ENCODE measurements at places on chromosomes 5 and 9. TPM values are rescaled to one million over a fixed set of nuclear protein-coding genes. Genes with fewer than 3 reads are reported as not detected.

GRCh38 chr5:107028938-107029337 lies 641.8 kb downstream of the EFNA5 start:
- DNase-seq = no peak

DNA sequence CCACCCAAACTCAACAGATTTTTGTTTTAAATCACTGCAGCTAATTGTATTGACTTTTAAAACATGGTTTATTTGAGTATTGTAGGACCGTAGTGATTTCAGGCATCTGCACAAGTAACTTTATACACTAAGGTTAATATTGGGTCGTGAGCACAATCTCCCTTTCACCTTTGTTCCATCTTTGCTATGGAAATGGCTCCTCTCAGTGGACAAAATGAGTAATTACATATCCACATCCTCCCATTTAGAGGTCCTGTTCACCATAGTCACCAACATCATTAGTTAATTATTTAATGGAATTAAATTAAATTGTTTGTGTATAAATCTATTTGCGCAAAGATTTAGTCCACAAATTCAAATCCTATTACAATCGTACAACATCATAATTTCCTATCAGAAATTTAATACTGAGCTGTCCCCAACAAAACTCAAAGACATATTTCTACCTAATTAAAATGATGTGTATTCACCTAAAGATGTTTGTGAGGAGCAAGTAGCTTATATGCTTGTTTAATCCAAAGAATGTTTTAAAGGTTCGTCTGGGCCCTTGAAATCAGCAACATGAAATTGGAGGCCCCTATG lies 173.0 kb upstream of the DAPK1 start:
- no peak for DNase-seq

Gene HTR4
- not detected for total RNA-seq

Gene SARDH
- total RNA-seq = 2.0 TPM

DNA sequence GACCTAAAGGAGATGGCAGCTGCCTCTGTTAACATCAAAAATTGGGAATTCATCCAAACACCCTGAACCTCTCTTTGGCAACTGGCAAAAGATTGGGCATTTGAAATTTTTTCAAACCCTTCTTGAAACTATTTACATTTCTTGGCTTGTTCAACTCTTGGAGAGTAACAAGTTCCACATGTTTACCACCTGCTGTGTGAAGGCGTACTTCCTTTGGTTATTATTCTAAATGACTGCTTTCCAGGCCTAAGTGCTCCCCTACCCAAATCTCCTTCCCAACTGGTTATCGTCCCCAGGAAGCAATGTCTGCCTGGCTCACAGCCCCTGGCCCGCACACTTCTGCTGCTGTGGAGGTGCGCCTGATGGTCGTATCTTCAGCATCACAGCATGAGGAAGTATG lies 422.7 kb downstream of the DMAC1 start:
- DNase-seq = no peak

Gene F12
- total RNA-seq = 5.4 TPM

GRCh38 chr9:16417161-16417560 lies 453.3 kb downstream of the BNC2 start:
- no peak for DNase-seq

- DNase-seq = no peak
Measured at GRCh38 chr5:160773646-160774410, 78.2 kb downstream of the ATP10B start.

GRCh38 chr9:83434254-83434653 lies 103.9 kb downstream of the FRMD3 start:
- DNase-seq = no peak

DNA sequence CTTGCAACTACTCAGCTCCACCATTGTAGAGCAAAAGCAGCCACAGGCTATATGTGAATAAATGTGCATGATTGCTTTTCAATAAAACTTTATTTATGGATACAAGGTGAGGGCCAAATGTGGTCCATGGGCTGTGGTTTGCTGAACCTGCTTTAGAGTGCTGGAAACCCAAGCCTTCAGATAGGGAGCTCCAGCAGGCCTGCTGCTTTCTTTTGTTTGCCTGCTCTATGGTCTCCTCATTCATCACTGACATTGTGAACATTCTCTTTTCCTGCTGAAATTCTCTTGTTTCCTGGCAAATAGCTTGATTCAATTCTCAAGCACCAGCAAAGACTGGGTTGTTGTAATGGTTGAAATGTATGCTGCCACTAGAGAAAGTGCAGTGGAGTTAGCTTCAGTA lies 26.0 kb downstream of the EGFLAM start:
- no peak for DNase-seq

- no peak for DNase-seq
Measured at GRCh38 chr5:168282120-168282519, 9.3 kb upstream of the WWC1 start.

DNA sequence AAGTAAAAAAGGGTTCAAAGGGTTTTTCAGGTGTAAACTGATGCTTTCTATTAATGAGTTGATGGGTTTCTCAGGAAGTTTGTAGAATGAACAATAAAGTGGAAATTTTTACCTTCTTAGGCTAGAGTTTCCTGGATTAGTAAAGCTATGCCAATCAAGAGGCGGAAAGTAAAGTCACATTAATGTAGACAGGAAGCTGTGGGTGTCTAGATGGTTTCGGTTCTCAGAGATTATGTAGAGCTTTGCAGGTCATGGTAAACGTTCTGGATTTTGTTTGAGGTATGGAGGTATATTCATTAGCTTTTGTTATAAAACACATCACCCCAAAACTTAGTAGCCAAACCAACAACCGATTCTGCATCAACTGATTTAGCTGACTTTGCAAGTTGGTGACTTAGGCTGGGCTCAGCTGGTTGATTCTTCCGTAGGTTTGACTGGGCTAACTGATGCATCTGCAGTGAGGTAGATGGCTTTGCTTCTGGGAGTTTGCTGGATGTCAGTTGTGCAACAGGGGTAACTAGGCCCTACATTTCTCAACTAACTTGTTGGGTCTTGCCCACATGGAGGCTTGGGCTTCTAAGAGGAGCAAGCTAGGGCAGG lies 273.8 kb downstream of the MSX2 start:
- no peak for DNase-seq

GRCh38 chr9:134372581-134373267 lies 46.5 kb downstream of the RXRA start:
- DNase-seq = no peak

- DNase-seq = no peak
Measured at GRCh38 chr9:21969951-21970799, 24.0 kb downstream of the CDKN2A start.

Gene SLC9A3
- 1.1 TPM for total RNA-seq

GRCh38 chr5:17619354-17619753 lies 9.2 kb downstream of the TAF11L12 start:
- DNase-seq = no peak

DNA sequence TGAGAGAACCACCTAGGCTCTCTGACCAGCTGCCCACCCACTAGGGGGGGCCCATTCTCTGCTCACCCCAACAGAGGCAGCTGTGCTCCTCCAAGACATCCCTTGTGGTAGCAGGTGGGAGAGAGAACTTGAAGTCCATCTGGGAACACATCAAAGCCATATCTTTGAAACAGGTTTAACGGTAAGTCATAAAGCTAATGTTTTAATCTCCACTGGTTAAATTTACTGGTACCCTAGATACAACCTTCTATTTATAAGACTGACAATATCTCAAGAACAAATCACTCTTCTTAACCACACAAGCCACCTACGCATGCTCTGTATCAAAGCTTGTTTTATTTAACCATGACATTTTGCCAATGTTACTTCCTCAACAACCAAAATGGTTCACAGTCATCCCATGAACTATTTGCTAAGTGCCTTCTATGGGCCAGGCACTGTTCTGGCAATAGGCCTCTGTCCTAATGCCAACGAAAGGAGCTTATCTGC lies 20.4 kb downstream of the AUH start:
- no peak for DNase-seq

Gene SCGB3A1
- total RNA-seq = not detected

Gene REEP2
- total RNA-seq = 232 TPM

- DNase-seq = no peak
Measured at GRCh38 chr9:117374076-117374725, 40.7 kb downstream of the ASTN2 start.

DNA sequence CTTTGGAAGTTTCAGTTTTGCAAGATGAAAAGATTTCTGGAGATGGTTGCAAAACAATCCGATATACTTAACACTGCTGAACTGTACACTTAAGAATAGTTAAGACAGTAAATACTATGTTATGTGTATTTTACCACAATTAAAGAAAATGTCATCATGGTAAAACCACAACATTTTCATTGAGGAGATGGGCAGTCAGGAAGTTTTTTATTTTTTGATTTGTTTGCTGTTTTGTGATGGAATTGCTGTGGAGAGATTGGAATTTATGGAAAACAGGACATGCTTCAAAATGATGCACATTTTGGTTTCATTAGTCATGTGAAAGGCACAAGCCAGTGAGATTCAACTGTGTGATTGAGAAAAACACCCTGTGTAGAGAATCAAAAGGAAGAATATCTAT lies 90.5 kb upstream of the AGXT2 start:
- no peak for DNase-seq

DNA sequence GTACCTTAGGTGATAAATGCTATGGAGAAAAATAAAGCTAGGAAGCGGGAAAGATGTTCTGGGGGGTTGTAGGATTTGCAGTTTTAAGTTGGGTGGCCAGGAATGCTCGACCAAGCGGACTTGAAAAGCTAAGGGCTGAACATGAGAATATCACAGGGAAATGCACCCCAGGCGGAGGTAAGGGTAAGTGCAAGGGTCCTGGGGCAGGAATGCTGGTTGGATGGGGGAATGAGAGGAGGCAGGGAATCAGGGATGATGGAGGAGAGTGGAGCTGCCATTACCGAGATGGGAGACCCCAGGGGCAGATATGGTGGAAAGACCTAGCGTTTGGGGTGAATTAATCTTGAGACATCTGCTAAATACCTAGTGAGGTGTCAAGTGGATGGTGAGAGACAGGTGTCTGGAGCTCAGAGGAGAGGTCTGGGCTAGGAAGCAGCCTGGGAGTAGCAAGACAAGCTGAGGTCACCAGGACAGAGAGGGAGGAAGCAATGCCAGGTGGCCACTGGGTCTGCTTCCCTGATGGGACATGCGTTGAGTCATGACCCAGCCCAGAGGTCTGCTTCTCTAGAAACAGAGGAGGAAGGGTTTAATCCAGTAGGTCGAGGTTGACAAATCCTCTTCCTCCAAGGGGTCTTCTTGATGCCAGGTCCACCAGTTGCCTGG lies 77.7 kb upstream of the ASS1 start:
- no peak for DNase-seq

Gene C1QTNF2
- 1.0 TPM for total RNA-seq

Gene SPATA31E1
- 0.71 TPM for total RNA-seq

- peak; percentile 70 for DNase-seq
Measured at GRCh38 chr9:92947268-92948037, at the start of gene FGD3. Gene FGD3, plus strand, starts transcription at chr9:92947523. Its CDS starts 28,734 bp downstream, at chr9:92976257.

DNA sequence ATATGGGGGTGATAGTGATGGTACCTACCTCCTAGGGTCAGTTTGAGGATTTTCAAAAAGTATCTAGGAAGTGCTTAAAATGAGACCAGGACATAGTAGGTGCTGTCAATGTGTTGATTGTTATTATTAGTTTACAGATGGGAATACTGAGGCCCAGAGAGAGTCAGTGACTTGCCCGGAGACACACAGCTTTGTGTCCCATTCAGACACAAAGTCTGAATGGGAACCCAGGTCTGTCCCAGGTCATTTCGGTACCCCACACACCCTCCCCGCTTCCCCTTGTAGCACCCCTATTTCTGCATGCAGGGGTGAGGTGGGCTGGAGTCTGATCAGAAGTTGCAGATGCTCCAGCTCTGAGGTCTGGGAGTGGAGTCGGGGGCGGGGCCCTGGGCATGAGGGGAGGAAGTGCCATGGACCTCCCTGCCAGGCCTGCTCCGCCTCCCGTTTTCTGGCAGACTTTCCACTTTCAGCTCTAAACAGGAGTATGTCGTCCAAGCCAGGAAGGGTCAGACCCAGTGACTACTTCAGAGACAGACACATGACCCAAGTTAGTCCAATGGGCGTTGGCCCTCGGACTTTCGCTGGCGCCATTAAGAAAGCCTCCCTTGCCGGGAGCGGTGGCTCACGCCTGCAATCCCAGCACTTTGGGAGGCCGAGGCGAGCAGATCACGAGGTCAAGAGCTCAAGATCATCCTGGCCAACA lies 3.2 kb upstream of the DBN1 start:
- DNase-seq = no peak

DNA sequence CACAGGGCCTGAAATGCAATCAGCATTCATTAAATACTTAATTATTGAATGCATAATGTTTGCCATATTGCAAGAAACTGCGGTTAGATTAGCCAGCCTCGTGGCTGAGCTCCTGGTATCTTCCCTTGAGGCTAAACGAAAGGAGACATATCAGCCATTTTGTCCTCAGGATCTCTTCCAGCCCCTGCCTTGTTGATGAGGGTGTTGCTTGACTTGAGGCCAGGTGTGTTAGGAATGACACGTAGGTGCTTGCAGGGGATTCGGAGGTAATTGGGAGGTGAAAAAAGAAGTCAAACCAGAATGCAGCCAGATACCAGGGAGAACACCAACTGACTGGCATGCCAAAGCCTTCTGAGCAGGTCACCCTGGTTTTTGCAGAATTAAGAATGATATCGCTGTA lies 12.5 kb downstream of the SH3RF2 start:
- no peak for DNase-seq

- DNase-seq = no peak
Measured at GRCh38 chr9:109414125-109414785, 83.9 kb downstream of the PTPN3 start.

- no peak for DNase-seq
Measured at GRCh38 chr9:93246111-93246510, 62.2 kb downstream of the WNK2 start.

- DNase-seq = no peak
Measured at GRCh38 chr5:14762549-14763216, 98.2 kb downstream of the OTULIN start.

DNA sequence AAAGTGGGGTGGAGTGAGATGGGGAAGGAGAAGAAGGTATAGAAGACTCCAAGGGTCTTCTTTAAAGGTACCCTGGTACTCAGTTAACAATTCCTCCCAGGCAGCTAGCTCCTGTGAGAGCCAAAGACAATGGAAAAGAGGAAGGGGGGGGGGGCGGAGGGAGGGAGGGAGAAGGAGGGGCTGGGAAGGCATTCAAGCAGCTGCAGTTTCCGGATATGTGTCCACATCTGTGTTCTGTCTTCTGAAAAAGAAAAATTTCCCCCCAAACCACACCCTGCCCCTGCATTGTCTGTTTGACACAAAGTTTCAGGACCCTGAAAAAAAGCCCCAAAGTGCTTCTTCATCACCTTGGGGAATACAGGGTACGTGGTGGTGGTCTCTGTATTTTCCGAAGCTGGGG lies 11.1 kb downstream of the SPRY4 start:
- no peak for DNase-seq
